ENCODE measurements at places on chromosomes 13 and 19.

DNA sequence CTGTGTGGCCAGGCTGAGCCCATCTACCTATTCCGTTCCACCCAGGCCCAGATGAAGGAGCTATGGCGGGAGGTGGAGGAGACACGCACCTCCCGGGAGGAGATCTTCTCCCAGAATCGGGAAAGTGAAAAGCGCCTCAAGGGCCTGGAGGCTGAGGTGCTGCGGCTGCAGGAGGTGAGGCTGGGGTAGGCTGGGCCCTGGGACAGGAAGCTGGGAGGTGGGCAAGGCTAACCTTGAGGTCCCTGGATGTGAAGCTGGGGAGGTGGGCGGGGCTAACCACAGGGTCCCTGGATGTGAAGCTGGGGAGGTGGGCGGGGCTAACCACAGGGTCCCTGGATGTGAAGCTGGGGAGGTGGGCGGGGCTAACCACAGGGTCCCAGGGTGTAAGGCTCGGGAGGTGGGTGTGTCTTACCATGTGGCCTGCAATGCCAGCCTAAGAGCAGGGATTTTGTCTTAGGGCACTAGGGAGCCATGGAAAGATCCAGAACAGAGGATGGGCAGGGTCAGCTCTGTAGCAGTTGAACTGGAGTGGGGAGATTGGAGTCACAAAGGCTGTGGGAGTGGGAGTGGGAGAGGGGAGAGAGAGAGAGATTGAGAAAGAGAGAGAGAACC is 36.9 kb downstream of the KCNC3 start:
- DNase-seq, result no peak

- no peak for DNase-seq
Observed at GRCh38 chr19:45255611-45256157, 4.6 kb downstream of the MARK4 start.

DNA sequence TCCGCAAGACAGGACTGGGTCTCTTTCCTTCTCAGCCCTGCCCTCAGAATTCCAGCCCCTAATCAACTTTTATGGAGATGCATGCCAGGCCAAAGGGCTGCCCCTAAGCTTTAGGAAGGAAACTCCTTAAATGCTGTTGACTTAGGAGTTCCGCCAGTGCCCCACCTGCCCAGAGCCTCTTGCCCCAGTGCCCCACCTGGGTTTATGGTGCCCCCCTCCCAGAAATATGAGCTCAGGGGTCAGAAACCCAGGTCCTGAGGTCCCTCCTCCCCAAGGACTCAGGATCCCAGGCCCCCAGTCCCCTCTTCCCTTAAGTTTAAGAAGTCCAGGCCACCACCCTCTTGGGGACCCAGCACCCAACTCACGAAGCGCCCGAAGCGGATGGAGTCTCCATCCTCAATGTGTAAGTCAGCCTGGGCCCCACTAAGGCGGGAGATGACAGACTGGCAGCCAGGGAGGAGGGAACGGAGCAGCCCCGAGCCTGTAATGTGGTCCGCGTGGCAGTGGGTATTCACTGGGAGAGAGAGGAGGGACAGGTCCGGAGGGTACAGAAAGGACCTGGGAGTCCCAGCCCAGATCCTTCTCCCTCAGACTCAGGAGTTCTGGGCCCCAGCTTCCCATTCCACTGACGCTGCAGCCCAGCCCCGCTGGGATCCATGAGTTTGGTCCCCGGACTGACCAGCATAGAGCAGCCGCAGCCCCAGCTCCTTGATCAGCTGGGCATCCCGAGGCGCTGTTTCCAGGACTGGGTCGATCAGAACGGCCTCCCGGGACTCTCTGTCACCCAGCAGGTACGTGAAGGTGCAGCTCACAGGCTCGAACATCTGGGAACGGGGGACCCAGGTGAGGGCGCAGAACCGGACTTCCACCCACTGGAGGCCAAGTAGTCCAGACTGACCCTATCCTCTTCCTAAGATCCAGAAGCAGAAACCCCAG is 897 bp downstream of the ETHE1 start:
- no peak for DNase-seq

DNA sequence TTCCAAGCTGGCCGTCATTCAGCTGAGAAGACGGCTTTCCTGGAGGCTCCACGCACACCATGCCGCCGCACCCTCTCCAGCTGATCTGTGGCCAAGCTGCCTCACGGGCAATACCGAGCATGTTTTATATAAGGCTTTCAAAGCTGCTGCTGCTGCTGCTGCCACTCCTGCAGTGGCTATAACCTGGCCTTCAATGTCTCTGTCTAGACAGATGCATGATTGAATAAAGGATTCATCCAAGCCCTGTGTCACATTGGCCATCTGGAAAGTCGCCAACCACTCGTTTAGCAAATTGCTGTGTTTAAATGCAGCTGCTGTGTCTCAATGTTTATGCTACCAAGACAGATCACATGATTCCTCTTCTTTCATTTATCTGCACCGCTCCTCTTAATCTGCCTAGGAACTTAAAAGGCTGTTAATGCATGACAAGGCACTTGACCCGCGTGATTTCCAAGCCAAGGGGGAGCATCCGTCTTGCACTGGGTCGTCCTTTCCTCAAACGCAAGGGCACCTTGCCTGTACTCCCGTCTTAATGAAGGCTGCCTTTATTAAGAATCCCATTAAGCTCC is 114.3 kb downstream of the TEX26 start:
- peak; percentile 92 for DNase-seq

DNA sequence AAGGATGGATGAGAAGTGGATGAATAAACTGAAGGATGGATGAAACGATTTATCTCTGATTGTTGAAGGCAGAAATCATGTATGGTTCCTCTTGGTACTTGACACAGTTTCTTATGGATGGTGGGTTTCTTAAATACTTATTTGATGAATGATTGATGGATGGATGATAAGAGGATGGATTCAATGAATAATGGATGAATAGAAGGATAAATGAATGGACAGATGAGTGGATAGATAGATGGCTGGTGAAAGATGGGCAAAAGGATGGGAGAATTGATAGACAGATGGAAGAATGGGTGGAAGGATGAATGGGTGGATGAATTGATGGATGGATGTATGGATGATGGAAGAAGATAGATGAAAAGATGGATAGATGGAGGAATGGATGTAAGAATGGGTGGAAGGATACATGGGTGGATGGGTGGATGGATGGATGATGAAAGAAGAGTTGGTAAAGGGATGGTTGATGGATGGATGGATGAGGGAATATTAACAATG is 1.8 kb downstream of the ELSPBP1 start:
- DNase-seq, result no peak

GRCh38 chr19:53879140-53880081 is 2.6 kb upstream of the PRKCG start:
- no peak for DNase-seq

- DNase-seq, result no peak
Observed at GRCh38 chr13:24261566-24261965, 47.8 kb upstream of the C1QTNF9 start.

DNA sequence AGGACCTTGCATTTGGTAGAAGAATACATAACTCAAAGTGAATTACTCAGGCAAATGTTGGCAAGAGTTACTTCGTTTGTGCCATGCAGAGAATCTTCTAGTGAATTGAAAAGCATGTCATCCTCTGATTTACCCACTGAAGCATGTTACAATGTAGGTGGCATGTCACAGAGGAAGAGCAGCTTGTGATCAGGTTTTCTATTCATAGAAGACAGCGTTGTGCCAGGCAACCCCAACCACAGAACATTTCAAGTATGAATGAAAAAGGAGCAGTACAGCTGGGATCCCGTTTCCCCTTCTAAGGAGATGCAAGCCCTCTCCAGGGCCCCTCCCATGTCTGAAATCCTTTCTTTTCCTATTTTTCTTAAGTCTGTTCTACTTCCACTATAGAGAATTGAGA is 6.0 kb upstream of the KATNAL1 start:
- DNase-seq, result no peak

DNA sequence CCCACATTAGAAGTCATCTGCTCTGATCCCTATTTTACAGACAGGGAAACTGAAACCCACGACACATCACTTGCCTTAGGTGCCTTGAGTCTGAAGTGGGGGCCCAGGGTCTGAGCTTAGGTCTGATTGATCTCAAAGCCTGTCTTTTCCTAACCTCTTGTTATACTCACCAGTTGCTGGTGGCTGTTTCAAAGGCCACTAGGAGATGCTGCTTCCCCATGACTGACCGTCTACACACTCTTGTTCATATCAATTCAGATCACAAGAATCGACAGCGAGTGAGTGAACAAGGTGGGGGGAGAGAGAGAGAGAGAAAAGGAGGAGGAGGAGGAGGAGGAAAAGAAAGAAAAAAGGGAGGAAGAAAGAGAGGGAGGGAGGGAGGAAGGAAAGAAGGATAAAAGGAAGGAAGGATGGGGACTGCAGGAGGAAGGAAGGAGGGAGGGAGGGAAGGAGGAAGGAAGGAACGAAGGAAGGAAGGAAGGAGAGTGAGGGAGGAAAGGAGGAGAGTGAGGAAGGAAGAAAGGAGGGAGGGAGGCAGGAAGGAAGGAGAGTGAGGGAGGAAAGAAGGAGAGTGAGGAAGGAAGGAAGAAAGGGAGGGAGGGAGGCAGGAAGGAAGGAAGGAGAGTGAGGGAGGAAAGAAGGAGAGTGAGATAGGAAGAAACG is 3.3 kb downstream of the OR10H1 start:
- DNase-seq, result no peak

GRCh38 chr13:45149964-45150363 is 29.7 kb downstream of the GTF2F2 start:
- DNase-seq, result no peak

DNA sequence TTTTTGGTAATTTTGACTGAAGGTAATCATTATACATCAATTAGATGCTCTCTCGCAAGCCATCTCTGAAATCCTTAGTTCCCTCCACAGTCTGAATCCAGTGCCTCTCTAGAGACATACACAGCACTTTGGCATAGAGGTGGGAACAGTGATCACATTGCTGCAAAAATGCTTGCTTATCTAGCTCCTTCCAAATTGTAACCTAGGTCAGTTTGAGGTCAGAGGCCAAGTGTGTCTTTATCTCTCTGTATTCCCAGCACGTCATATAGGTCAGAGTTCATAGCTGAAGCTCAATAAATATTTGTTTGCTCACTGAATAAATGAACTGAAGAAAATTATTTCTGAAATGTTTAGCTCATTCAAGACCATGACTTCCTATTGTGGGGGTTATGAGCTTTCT is 462.5 kb downstream of the DIAPH3 start:
- DNase-seq, result no peak
